Ureter (tissue), 1 donor: ENCODE measurements at places on chromosomes 1 and 21. TPM values are rescaled to one million over a fixed set of nuclear protein-coding genes. Genes with fewer than 3 reads are reported as not detected.

ZMYM4 gene
- total RNA-seq: 68.4 TPM

NTRK1 gene
- 1.7 TPM for total RNA-seq

LDLRAD1 gene
- not detected for total RNA-seq

BGLAP gene
- total RNA-seq: 2.2 TPM

TRIM17 gene
- 22.6 TPM for total RNA-seq

CCDC190 gene
- total RNA-seq: 0.23 TPM

SAMD13 gene
- total RNA-seq: 4.7 TPM

PLCH2 gene
- total RNA-seq: 90.0 TPM

TSPEAR gene
- 0.10 TPM for total RNA-seq

UBE2U gene
- total RNA-seq: not detected

CHAF1B gene
- total RNA-seq: 2.4 TPM

OR10T2 gene
- total RNA-seq: not detected

PDC gene
- not detected for total RNA-seq

SPATA21 gene
- total RNA-seq: not detected

NDUFS2 gene
- 94.1 TPM for total RNA-seq

TOR1AIP2 gene
- 67.1 TPM for total RNA-seq

CELA3B gene
- not detected for total RNA-seq

RORC gene
- 14.5 TPM for total RNA-seq

LCE1F gene
- not detected for total RNA-seq

NUDT17 gene
- total RNA-seq: 6.7 TPM

S100A10 gene
- 152 TPM for total RNA-seq

UTP11 gene
- total RNA-seq: 34.2 TPM

MAP7D1 gene
- 68.3 TPM for total RNA-seq

LSM10 gene
- 28.9 TPM for total RNA-seq

IL19 gene
- not detected for total RNA-seq

IFNGR2 gene
- 59.0 TPM for total RNA-seq

AP4B1 gene
- total RNA-seq: 31.6 TPM

MPZ gene
- total RNA-seq: 3.1 TPM

AUNIP gene
- 0.91 TPM for total RNA-seq

FBXO2 gene
- total RNA-seq: 3.5 TPM

TMPRSS2 gene
- 154 TPM for total RNA-seq

HEYL gene
- 8.2 TPM for total RNA-seq

TMIGD3 gene
- total RNA-seq: 1.2 TPM

RCC2 gene
- total RNA-seq: 85.2 TPM

RNU1-4 gene
- total RNA-seq: 1,626 TPM

LINGO4 gene
- 0.31 TPM for total RNA-seq

PKLR gene
- total RNA-seq: not detected

TRIM46 gene
- 1.6 TPM for total RNA-seq

TMCO2 gene
- not detected for total RNA-seq

EDN2 gene
- total RNA-seq: 5.3 TPM

IRF6 gene
- total RNA-seq: 102 TPM

TMEM240 gene
- 2.9 TPM for total RNA-seq

C1orf141 gene
- not detected for total RNA-seq

GJA9 gene
- total RNA-seq: 0.42 TPM

OR10Z1 gene
- not detected for total RNA-seq

PLA2G2F gene
- total RNA-seq: 19.2 TPM

DNASE2B gene
- 0.34 TPM for total RNA-seq

MCOLN2 gene
- 2.0 TPM for total RNA-seq

GLUL gene
- total RNA-seq: 418 TPM

RBM11 gene
- total RNA-seq: 9.1 TPM

LCK gene
- total RNA-seq: 3.8 TPM

C1orf146 gene
- not detected for total RNA-seq

RGL1 gene
- total RNA-seq: 20.9 TPM

KIAA0040 gene
- 25.3 TPM for total RNA-seq

DCST1 gene
- not detected for total RNA-seq

IFNAR1 gene
- 48.7 TPM for total RNA-seq

EXTL1 gene
- 0.23 TPM for total RNA-seq

CTTNBP2NL gene
- total RNA-seq: 47.4 TPM

CRNN gene
- not detected for total RNA-seq

RXRG gene
- 0.86 TPM for total RNA-seq
